ENCODE measurements at places on chromosomes 6 and 20. TPM values are rescaled to one million over a fixed set of nuclear protein-coding genes. Genes with fewer than 3 reads are reported as not detected.

SLC22A7 gene
- total RNA-seq, result not detected

PRDM1 gene
- total RNA-seq, result 21.2 TPM

OR2B6 gene
- not detected for total RNA-seq

CD24 gene
- total RNA-seq, result 80.7 TPM

FOXA2 gene
- not detected for total RNA-seq

OR2H1 gene
- not detected for total RNA-seq

SYNE1 gene
- 158 TPM for total RNA-seq

SLCO4A1 gene
- 53.4 TPM for total RNA-seq

DEFB129 gene
- not detected for total RNA-seq

- peaks cover 6% of the 10 kb centered on the region for H3K4me1 ChIP-seq
- no peak overlapping the region for H3K4me3 ChIP-seq
- H3K27me3 ChIP-seq, result no peaks in the 10 kb centered on the region
- H3K27ac ChIP-seq, result no peak overlapping the region
- DNase-seq, result no peak
- no peaks in the 10 kb centered on the region for H3K36me3 ChIP-seq
These were observed 93.2 kb upstream of the JARID2 start for GRCh38 chr6:15152700-15153099.

GRCh38 chr6:159100395-159101182, 55.8 kb upstream of the TAGAP start:
- H3K27ac ChIP-seq, result no peak overlapping the region
- peaks cover 4% of the 10 kb centered on the region for H3K27me3 ChIP-seq
- no peak for DNase-seq
- H3K36me3 ChIP-seq, result no peaks in the 10 kb centered on the region
- H3K4me1 ChIP-seq, result peaks cover 19% of the 10 kb centered on the region

- no peak overlapping the region for H3K27ac ChIP-seq
- no peaks in the 10 kb centered on the region for H3K36me3 ChIP-seq
- DNase-seq, result no peak
- H3K27me3 ChIP-seq, result no peaks in the 10 kb centered on the region
- H3K4me1 ChIP-seq, result peaks cover 3% of the 10 kb centered on the region
- no peak overlapping the region for H3K4me3 ChIP-seq
These were observed 15.1 kb downstream of the BMP7 start for GRCh38 chr20:57251344-57251743.

GRCh38 chr6:160933256-160933655, 58.3 kb upstream of the MAP3K4 start:
- H3K27me3 ChIP-seq, result no peaks in the 10 kb centered on the region
- no peaks in the 10 kb centered on the region for H3K36me3 ChIP-seq
- H3K4me3 ChIP-seq, result no peak overlapping the region

GRCh38 chr20:47235853-47236638, 120.5 kb downstream of the ZMYND8 start:
- no peak for DNase-seq
- H3K27me3 ChIP-seq, result no peaks in the 10 kb centered on the region
- no peak overlapping the region for H3K4me3 ChIP-seq
- H3K27ac ChIP-seq, result no peak overlapping the region
- H3K36me3 ChIP-seq, result peaks cover 87% of the 10 kb centered on the region

GRCh38 chr6:141463237-141463977, 669.3 kb upstream of the GJE1 start:
- no peaks in the 10 kb centered on the region for H3K36me3 ChIP-seq
- no peaks in the 10 kb centered on the region for H3K27me3 ChIP-seq
- peak overlapping the region; percentile 68 for H3K27ac ChIP-seq

- no peaks in the 10 kb centered on the region for H3K27me3 ChIP-seq
- H3K36me3 ChIP-seq, result no peaks in the 10 kb centered on the region
- no peaks in the 10 kb centered on the region for H3K4me1 ChIP-seq
- no peak for DNase-seq
These were observed 22.9 kb downstream of the HTR1B start for GRCh38 chr6:77440206-77440976.

DNA sequence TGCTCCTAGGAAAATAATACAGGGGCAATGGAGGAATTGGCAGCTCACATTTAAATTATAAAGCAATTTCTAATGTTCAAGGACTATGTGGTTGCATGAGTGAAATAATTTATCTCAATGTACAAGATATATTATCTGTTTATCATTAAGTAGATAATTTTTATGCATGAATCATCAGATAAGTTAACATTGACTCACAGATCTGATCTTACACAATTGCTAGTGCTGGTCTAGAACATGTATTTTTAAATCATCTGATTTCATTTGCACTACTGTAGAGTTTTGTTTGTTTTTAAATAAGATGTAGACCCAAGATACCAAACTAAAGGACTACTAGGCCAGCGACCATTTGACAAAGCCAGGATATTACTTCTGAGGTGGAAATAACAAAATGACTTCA, 199.2 kb downstream of the BMP2 start:
- no peak for DNase-seq
- no peak overlapping the region for H3K4me3 ChIP-seq
- no peaks in the 10 kb centered on the region for H3K36me3 ChIP-seq
- H3K27me3 ChIP-seq, result no peaks in the 10 kb centered on the region
- no peak overlapping the region for H3K27ac ChIP-seq
- no peaks in the 10 kb centered on the region for H3K4me1 ChIP-seq

DNA sequence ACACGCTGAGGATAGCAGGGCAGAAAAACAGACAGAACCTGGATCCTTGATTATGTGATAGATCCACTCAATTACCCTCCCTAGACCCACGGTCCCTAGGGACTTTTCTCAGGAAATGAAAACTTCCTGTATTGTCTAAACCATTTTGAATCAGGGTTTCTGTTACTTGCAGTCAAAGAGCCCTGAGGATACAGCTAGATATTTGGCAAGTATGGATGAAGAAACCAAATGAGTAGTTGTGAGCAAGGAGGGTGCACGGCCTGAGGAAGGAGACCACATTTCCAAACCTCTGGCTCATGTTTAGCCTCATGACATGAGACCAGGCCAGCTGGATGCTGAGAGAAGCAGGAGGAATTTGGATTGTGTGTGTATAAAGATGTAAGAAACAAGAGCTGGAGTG, 91.6 kb downstream of the MRPL14 start:
- H3K27me3 ChIP-seq, result no peaks in the 10 kb centered on the region
- peak; percentile 60 for DNase-seq
- H3K4me1 ChIP-seq, result no peaks in the 10 kb centered on the region
- H3K36me3 ChIP-seq, result no peaks in the 10 kb centered on the region
- H3K27ac ChIP-seq, result no peak overlapping the region

- DNase-seq, result no peak
- H3K4me1 ChIP-seq, result peaks cover 9% of the 10 kb centered on the region
- H3K27me3 ChIP-seq, result peaks cover 47% of the 10 kb centered on the region
- H3K27ac ChIP-seq, result no peak overlapping the region
- H3K36me3 ChIP-seq, result no peaks in the 10 kb centered on the region
- peak overlapping the region; percentile 19 for H3K4me3 ChIP-seq
These were observed 12.9 kb upstream of the SLC22A7 start for GRCh38 chr6:43284991-43285781.

DNA sequence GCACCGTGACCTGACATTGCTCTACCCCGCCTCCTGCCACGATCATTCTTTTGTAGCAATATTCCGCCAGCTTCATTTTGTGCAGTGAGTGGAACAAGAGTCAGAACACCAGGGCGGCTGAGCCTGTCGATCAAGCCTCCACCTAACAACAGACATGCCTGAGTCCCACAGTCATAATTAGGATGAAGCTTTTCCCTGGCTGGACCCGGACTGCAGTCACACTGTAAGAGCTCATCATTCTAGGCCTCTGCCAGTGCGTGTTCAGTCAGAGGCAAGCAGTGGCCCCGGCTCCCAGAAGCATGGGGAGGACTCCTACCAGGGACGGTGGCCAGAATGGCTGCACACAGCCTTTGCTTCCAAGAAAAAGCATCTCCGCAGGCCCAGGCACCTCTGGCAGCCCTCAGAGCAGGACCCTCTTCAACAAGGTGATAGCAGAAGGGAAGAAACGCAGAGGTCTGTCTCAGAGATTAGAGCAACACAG, 23.2 kb upstream of the UNC93A start:
- no peaks in the 10 kb centered on the region for H3K4me1 ChIP-seq
- H3K36me3 ChIP-seq, result no peaks in the 10 kb centered on the region
- H3K27ac ChIP-seq, result no peak overlapping the region
- no peak overlapping the region for H3K4me3 ChIP-seq
- no peak for DNase-seq

GRCh38 chr6:12024216-12024615, 12.1 kb downstream of the HIVEP1 start:
- H3K36me3 ChIP-seq, result peaks cover 11% of the 10 kb centered on the region
- peaks cover 8% of the 10 kb centered on the region for H3K4me1 ChIP-seq
- no peak overlapping the region for H3K4me3 ChIP-seq

- no peak for DNase-seq
- no peak overlapping the region for H3K4me3 ChIP-seq
- H3K4me1 ChIP-seq, result no peaks in the 10 kb centered on the region
- no peaks in the 10 kb centered on the region for H3K36me3 ChIP-seq
- H3K27ac ChIP-seq, result no peak overlapping the region
These were observed 179.2 kb upstream of the PROKR2 start for GRCh38 chr20:5495939-5496338.

- H3K27me3 ChIP-seq, result no peaks in the 10 kb centered on the region
- peaks cover 51% of the 10 kb centered on the region for H3K4me1 ChIP-seq
- H3K27ac ChIP-seq, result no peak overlapping the region
- H3K4me3 ChIP-seq, result no peak overlapping the region
- peaks cover 30% of the 10 kb centered on the region for H3K36me3 ChIP-seq
- DNase-seq, result no peak
These were observed 4.8 kb downstream of the CST3 start for GRCh38 chr20:23632711-23633573.

- DNase-seq, result no peak
- H3K4me1 ChIP-seq, result peaks cover 6% of the 10 kb centered on the region
- no peaks in the 10 kb centered on the region for H3K36me3 ChIP-seq
- H3K4me3 ChIP-seq, result no peak overlapping the region
- H3K27ac ChIP-seq, result no peak overlapping the region
- no peaks in the 10 kb centered on the region for H3K27me3 ChIP-seq
These were observed 68.1 kb downstream of the PREX1 start for GRCh38 chr20:48759631-48760245.

DNA sequence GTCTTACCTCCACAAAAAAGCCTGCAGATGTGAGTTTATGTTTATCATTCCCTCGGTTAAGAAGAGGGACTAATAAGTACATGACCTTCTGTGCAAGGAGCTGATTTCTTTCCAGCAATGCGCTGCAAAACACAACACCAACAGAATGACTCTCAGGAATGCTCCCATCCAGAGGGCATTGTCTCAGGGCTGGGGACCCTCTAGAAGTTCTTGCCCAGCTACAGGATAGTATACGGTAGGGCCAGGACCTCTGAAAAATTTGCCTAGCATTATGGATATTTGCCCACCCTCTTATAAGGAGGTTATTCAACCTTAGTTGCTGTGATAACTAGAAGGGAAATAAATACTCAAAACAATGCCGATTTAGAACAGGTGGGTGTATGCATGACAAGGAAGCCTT, 24.7 kb upstream of the RBL1 start:
- no peak overlapping the region for H3K27ac ChIP-seq
- no peaks in the 10 kb centered on the region for H3K4me1 ChIP-seq
- DNase-seq, result no peak

GRCh38 chr20:33373735-33374605, 27.3 kb downstream of the CDK5RAP1 start:
- H3K4me1 ChIP-seq, result no peaks in the 10 kb centered on the region
- DNase-seq, result no peak
- no peaks in the 10 kb centered on the region for H3K27me3 ChIP-seq

- no peak for DNase-seq
- H3K27me3 ChIP-seq, result no peaks in the 10 kb centered on the region
- H3K4me3 ChIP-seq, result no peak overlapping the region
These were observed 371.9 kb downstream of the CD83 start for GRCh38 chr6:14489445-14489844.

GRCh38 chr6:54601600-54602300, 244.8 kb upstream of the FAM83B start:
- DNase-seq, result no peak
- no peaks in the 10 kb centered on the region for H3K4me1 ChIP-seq
- H3K4me3 ChIP-seq, result no peak overlapping the region
- H3K27me3 ChIP-seq, result no peaks in the 10 kb centered on the region

- H3K27me3 ChIP-seq, result peaks cover 60% of the 10 kb centered on the region
- peaks cover 19% of the 10 kb centered on the region for H3K4me1 ChIP-seq
- H3K4me3 ChIP-seq, result no peak overlapping the region
- no peak for DNase-seq
- no peak overlapping the region for H3K27ac ChIP-seq
These were observed 20.7 kb upstream of the PHACTR3 start for GRCh38 chr20:59583428-59584277.

DNA sequence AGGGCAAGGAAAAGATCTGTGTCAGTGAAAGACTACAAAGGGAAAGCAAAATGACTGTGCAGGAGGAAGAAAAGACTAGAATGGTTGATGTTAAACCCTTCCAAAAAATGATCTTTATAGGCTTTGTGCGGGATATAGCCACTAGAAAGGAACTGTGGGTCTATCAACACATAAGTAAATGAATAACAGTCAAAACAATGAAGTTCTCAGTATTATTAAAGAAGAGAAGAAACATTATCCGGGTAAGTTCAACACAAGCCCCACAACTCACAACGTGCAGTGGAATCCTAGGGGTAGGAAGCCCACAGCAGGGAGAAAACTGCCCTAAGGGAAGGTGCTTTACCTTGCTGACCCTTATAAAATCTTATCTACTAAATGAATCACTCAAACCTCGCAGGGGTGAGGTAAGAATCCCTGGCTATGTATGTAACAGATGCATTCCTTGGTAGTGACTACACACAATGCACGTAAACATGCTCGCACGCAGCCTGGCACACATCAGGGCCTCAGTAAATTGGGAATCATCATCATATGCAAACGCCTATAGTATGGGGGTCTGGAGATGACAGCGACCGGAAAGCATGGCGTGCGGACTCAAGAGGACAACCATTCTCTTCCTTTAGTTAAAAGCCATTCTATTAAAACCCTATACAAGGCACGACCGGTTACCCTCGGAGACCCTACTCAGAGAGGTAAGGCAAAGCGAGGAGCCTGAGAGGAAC, 11.3 kb downstream of the TFAP2A start:
- peak overlapping the region; percentile 74 for H3K27ac ChIP-seq
- no peaks in the 10 kb centered on the region for H3K36me3 ChIP-seq
- peaks cover 74% of the 10 kb centered on the region for H3K4me1 ChIP-seq
- peak overlapping the region; percentile 50 for H3K4me3 ChIP-seq
- no peak for DNase-seq
- H3K27me3 ChIP-seq, result peaks cover 38% of the 10 kb centered on the region

DNA sequence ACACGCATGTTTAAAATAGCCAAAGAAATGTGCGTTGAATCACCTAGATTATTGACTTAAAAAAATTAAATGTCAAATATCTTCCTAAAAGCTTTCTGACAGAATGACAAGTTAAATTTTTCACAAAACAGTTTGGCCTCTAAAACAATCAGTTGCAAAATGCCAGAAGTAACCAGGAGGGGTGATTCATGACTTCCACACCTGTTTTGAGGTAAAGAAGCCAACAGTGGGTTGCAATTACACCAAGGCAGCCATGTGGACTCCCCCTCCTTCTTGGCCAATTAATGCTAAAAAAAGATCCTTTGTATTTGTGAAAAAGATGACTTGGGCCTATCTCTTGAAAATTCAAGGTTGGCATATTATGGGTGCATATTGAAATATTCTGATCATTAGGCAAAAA, 424.8 kb downstream of the CBLN4 start:
- no peaks in the 10 kb centered on the region for H3K4me1 ChIP-seq
- no peaks in the 10 kb centered on the region for H3K27me3 ChIP-seq
- H3K27ac ChIP-seq, result no peak overlapping the region

Data from suprapubic skin (tissue), 4 donors.